Stimulated activated CD8-positive, alpha-beta memory T cell treated with anti-CD3 and anti-CD28 coated beads, Interleukin-15, amount 100 ng/mL, for 1 hour (primary cell): ENCODE measurements at places on chromosomes 3 and 15.

- no peak for DNase-seq
Observed at GRCh38 chr15:66906668-66907614, 158.5 kb upstream of the SMAD3 start.

DNA sequence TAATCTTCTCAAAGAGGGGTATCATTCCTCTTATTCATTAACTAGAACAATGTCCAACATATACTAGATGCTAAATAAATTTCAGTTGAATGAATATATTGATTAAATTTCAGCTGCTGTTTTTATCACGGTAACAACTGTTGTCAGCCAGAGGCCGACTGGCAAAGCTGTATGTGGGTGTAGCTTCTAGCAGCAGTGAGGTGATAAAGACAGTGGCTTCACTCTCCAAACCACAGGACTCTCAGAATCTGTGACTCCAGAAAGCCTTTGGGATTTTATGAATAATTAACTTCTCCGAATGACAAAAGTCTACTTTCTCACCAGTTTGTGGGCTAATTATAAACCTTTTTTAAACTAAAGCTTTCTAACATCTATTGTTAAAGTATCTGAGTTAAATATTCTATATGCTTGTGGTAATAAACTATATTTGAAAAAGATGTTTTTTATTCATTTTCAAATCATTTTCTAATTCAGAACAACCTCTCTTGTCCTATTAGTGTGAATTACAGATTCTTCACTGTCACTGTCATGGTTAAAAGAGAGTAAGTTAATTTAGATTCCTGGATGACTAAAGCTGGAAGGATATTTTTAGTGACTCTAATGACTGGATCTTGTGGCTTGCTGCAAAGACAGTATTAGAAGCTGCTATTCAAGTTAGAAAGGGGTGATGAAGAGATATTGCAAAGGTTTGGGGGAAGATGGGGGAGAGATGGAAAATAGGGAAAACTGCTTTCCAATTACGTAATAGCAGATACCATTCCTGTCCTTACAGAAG, 796.4 kb upstream of the ARPP21 start:
- no peak for DNase-seq

GRCh38 chr3:19346759-19347158, 198.4 kb downstream of the KCNH8 start:
- DNase-seq = no peak

- DNase-seq = no peak
Observed at GRCh38 chr3:25038922-25039321, 389.1 kb upstream of the RARB start.

GRCh38 chr3:20539666-20540065, 353.7 kb upstream of the SGO1 start:
- DNase-seq = no peak

- no peak for DNase-seq
Observed at GRCh38 chr3:51739110-51739509, 32.2 kb downstream of the GRM2 start.

- DNase-seq = no peak
Observed at GRCh38 chr15:64859226-64859625, 17.5 kb downstream of the PLEKHO2 start.

GRCh38 chr3:69164296-69164695, 41.9 kb upstream of the LMOD3 start:
- no peak for DNase-seq

DNA sequence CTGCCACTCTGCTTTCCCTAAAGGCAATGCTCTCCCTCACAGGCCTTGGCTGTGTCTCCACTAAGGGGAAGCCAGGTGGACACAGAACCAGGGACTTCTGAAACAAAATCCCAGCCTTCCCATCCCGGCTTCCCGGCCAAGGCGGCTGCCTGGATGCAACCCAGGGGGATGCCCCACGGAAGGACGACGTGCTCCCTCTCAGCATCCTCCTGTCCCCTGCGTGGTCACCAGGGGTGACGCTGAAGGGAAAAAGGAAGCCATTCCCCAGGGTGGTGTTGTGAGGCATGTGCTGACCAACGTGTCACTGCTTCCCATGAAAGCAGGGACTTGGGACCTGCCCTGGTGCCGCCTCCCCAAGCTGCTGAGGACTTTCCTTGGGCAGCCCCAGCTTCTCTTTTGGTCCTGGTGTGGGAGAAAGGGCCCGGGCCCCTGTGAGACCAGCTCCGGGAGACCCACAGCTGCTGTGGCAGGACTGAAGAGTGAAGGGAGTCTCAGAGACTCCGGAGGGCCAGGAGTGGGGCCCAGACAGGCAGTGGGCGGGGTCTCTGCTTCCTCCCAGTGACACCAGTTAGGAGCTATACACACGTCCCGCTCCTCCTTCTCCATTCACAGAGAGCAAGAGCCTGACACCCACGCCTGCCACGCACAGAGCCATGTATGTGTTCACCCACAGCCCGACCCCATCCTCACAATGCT, 139.2 kb downstream of the NUP210 start:
- DNase-seq = no peak
